ENCODE measurements at places on chromosomes 1 and 21.
A peak's percentile ranks its signal among the peaks of the same experiment; 100 is the strongest.

DNA sequence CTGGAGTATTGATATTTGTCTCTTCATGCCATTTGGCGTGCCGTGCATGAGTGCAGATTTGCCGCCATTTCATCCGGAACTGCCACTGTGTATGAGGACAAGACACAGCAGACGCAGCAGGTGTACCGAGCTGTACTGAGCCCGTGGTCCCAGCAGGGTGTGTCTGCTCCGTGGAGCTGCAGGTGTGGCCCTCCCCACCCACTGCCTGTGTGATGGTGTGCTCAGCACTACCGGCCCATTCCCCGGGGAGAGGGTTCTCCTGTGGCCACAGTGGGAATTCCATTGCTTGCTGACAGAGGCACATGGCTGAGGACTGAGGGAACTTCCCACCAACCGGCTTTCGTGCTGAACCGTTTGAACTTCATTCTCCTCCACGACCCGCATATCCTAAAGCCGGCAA lies 34.3 kb upstream of the COL6A1 start:
- no peak for DNase-seq

GRCh38 chr21:39904457-39904856 lies 37.2 kb downstream of the PCP4 start:
- DNase-seq, result no peak

DNA sequence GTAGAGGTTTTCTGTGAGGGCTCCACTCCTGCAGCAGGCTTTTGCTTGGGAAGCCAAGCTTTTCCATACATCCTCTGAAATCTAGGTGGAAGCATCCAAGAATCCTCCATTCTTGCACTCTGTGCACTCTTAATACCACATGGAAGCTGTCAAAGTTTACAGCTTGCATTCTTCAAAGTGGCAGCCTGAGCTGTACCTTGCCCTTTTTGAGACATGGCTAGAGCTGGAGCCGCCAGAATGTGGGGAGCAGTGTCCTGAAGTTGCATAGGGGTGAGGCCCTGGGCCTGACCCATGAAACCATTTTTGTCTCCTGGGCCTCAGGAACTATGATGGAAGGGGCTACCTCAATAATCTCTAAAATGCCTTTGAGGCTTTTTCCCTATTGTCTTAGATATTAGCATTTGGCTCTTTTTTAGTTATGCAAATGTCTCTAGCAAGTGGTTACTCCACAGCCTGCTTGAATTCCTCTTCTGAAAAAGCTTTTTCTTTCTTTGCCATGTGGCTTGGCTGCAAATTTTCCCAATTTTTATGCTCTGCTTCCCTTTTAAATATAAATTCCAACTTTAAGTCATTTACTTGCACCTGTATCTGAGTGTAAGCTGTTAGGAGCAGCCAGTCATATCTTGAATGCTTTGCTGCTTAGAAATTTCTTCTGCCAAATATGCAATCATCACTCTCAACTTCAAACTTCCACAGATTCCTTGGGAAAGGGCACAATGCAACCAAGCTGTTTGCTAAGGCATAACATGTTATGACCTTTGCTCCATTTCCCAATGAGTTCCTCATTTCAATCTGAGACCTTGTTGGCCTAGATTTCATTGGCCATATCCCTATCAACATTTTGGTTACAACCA lies 92.1 kb upstream of the ARTN start:
- no peak for DNase-seq

- no peak for DNase-seq
Measured at GRCh38 chr1:9728451-9729295, 77.1 kb downstream of the PIK3CD start.

DNA sequence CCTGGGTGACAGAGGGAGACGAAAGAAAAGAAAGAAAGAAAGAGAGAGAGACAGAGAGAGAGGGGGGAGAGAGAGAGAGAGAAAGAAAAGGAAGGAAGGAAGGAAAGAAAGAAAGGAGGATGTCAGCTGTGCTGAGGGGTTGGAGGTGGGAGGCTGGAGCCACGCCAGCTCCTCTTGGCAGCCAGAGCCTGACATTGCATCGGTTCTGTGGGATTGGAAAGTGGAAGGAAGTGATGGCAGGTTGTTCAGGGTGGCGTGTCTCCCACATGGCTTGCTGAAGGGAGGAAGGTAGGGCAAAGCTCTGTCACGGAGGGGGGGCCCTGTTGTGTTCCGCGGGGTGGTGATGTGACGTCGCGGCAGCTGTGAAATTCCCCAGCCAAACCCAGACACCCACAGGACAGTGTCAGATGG lies 30.7 kb downstream of the EIF2D start:
- DNase-seq, result no peak

DNA sequence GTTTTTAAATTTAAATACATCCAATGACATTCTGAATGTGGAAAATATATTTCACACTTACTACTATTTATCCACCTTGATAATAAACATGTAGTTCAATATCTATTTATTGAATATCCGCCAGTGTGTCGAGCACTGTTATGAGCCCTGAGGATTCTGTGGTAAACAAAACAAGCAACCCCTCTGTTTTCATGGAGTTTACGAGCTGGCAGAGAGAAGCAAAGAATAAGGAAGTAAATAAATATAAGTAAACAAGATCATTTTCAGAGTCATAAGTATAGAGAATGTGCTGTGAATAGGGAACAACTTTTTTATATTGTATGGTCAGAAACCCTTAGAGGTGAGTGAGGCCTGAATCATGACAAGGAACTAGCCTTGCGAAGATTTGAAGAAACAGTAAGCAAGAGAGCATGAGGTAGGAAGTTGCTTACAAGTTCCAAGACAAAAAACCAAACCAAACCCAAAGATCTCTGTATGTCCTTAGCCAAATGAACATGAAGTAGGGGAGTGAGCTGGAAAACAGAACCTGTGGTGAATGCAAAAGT lies 6.4 kb upstream of the SERBP1 start:
- DNase-seq, result peak; percentile 10

DNA sequence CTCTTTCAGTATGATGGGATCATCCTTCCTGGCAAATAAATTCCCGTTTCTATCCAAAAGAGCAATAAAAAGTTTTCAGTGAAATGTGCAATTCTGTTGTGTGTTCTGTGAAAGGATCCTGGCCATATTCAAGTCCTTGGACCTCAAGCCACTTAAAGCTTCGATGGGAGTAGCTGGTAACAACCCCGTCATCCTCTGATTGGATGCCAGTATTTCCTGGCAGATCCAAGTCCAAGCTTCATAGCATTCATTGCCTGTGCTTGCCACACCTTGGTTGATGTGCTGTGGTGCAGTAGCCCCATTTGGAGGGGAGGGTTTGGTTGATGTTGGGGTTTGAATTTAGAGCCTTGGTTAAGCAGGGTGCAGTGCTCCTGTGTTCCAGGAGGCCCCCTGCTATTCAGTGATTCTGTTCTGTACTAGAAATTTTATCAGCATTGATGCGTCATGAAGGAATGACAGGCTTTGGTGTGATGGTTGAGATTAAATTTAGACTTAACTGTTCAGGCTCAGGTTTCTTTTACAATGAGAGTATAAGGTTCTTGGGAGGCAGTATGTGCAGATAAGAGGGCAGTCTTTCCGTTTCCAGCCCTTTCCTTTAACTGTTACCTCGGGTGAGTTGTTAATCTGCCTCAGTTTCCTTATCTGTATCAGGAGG lies 4.9 kb downstream of the RPL11 start:
- DNase-seq, result no peak

DNA sequence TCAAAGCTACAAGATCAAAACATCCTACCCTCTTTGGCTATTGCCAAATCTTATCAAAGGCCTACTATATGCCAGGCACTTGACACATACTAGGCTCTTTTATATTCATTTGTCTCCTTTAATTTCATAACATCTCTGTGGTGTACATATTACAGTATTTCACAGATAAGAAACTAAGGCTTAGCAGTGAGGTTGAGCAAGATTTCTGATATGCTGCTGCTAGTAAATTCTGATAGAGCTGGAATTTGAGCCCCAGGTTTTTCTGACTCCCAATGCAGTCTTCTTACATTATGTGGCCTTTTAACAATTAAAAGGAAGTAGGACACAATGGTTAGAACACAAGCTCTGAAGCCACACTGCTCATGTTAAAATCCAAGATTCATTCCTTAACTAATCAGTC lies 16.8 kb downstream of the CCDC185 start:
- no peak for DNase-seq

DNA sequence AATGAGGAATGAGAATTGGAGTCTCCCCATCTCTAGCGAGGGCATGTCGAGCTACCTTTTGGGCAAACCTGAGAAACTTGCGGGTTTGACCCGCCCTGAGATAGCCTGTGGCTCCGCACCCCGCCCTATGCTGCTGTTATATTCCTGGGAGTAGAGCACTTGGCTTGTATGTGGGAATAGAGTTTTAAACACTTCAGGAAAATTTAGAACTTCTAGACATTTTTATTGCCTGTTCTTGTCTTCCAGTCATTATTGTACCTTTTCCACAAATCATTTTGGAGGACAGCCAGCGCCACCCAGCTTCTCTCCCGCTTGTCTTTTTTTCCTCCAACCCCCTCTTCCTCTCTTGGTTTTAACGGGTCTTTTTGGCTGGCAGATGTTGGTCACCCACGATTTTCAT lies 738 bp downstream of the GNPAT start:
- DNase-seq, result peak; percentile 57

GRCh38 chr1:98739762-98740161 lies 78.2 kb downstream of the SNX7 start:
- DNase-seq, result no peak

DNA sequence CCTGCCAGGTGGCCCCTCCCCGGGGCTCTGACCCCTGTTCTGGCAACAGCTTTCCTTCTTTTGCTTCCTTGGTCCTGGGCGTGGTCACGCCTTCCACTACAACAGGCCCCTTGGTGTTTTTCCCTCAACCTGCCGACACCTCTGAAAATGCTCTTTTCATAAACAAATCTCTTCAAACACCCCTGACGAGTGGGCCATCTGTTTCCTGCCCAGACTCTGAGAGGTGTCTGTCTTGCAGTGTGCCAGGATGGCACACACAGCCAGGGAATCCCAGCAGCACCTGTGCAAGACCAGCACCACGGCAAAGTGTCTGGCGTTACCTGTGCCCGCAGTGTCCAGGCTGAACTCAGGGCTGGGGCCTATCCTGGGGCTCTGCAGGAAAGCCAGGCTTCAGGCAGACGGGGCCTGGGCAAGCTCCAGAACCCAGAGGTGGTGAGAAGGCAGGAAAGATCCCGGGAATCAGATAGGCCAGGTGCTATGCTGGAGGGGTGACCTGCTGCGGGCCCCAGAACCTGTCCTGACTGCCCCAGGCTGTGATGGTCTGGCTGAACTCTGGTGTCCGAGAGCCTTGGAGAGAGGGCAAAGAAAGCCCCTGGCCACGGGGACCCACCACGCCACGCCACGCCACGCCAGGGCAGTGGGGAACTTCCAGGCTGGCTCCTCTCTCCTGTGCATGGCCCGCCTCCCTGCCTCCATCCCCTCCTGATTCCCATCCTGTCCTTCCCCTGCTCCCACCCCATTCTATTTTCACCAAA lies 88.9 kb downstream of the SIK1 start:
- no peak for DNase-seq

- peak; percentile 15 for DNase-seq
Measured at GRCh38 chr1:116987256-116987555, 14.4 kb upstream of the CD101 start.

DNA sequence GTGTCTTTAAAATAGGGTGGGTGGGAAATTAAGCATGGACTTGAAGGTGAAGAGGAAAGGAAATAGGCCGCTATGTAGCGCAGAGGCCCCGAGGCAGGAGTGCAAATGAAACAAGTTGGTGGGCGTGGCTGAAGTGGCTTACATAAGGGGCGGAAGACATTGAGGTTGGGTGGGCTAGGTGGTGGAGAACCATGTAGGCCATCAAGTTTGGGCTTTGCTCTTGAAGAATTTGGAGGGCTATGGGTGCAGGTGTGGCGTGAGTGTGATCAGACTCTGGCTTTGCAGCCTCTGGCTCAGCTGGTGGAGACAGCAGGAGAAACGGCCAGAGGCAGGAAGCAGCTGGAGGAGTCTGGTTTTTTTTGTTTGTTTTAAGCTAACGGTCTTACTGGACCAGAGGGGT lies 6.7 kb downstream of the SLFNL1 start:
- no peak for DNase-seq

DNA sequence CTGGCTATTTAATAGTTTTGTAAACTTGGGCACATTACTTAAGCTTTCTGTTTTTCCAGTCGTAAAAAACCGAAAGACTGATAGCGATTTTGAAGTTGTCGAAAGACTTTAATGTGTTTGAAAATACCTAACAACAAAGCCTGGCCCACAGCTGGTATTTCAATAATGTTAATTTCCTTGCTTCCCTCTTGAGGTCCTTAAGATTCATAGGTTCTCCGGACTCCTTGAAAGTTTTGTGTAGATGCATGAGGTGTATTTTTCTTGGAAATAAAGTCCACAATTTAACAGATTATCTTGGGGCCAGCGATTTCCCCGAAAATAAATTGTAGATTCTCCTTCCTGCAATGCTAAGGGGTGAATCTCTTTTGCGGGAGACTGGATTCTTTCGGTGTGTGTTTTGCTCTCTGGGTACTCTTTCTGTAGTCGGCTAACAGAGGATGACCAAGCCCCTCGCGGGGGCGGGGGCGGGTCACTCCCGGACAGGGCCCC lies 735 bp upstream of the YTHDF2 start:
- peak; percentile 24 for DNase-seq

GRCh38 chr1:244920911-244921761 lies 56.8 kb upstream of the HNRNPU start:
- peak; percentile 90 for DNase-seq

GRCh38 chr1:178639326-178639725 lies 85.7 kb upstream of the RALGPS2 start:
- DNase-seq, result no peak

- DNase-seq, result no peak
Measured at GRCh38 chr1:23166854-23167253, 1.8 kb downstream of the LUZP1 start.

DNA sequence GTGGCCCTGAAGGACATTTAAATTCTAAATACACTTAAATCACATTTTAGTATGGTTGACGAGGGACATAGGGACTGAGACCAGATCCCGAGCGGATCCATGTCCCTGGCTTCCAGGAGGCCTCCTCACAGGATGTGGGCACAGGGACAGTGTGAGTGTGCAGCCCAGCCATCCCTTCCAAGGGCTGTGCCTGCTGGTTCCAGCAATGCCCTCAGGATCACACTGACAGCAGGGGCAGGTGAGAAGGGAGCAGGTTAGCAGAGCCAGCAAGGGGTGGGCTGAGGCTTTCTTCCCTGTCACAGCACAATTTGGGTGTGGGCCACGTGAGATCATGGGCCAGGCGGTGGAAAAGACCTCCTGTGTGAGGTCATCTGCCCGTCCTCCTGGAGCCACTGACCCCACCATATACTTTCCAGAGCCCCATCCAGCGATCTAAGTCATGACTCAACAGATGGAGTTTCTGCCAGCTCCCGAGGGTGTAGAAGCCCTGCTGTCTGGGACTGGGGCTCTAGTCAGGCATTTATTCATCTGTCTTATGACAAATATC lies 37.0 kb upstream of the PRSS38 start:
- DNase-seq, result no peak

All from NB4 (cell line).